ENCODE measurements at places on chromosomes 3 and 15.

DNA sequence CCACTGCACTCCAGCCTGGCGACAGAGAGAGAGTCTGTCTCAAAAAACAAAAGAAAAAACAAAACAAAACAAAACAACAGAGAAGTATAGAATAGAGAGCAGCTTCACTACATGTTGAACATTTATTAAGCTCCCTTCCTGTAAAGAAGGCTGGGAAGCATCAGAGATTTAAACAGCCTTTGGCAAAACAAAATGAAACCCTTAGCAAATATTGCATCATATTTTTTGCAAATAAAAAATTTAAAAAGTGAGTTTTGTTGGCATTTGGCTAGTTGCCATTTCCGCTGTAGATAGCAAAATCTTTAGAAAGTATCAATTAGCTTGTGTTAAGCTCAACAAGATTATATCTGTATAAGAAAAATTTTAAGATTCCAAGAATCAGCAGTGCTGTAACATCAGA lies 151.2 kb downstream of the SERPINI1 start:
- DNase-seq = no peak

GRCh38 chr3:38133557-38134405 lies 3.1 kb downstream of the ACAA1 start:
- DNase-seq = no peak

DNA sequence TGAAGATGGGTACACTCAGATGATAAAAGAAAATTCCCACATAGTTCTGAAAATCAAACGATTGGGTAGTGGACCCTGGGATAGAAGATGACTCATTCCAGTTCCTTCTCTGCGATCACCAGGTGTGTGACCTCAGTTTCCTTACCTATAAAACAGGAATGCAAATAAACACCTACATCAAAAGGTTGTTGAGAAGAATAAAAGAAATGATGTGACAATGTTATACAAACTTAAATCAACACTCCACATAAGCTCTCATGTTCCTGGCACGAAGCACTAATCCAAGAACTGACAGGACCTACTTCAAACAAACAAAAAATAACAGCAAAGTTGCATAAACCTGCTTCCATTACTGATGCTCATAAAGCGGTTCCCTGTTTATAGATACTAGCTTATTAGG lies 69.2 kb downstream of the RORA start:
- DNase-seq = no peak

- no peak for DNase-seq
Observed at GRCh38 chr15:69809421-69809820, 288.3 kb downstream of the TLE3 start.

DNA sequence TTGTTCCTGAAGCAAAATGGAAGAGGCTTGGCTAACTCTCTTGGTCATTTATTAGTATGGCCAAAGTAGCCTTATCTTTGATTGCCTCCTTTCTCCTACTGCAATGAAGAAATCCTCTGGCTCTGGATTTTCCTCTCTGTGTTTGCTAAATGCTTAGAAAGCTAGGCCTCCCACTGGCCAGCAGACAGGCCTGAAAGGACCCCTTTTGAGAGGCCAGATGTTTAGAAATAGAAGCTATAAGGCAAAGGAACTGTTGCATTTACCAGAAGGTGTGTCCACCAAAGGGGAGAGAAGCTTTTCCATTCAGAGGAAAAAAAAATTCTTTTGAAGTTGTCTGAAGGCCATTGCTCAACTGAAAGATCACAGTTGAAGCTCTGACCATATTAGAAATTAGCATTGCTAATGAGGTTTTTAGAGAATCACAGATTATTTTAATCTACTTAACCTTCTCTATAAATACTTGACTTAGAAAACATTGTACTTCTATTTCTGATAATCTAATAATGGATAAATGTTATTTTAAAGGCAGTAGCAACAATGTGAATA lies 160.8 kb downstream of the SYNPR start:
- DNase-seq = no peak
